HFF-Myc (cell line): ENCODE measurements at places on chromosomes 7 and 10.

GRCh38 chr10:89095701-89096391 is 105.2 kb downstream of the FAS start:
- DNase-seq = no peak

DNA sequence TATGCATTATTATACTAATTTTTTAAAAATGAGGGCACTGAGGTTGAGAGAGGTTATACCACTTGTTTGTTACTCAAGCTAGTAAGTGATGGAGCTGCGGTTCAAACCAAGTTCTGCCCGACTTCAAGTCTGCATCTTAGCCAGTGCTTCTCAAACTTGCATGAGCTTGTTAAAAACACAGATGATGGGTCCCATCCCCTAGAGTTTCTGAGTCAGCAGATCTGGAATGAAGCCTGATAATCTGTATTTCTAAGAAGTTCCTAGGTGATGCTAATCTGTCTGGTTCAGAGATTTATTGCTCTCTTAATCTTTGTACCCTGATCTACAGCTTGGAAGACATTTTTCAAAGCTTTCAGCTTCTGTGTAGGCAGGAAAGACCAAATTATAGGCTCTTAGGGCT is 67.7 kb upstream of the CC2D2B start:
- no peak for DNase-seq

- no peak for DNase-seq
These were observed 22.5 kb downstream of the WDR37 start for GRCh38 chr10:1078668-1079067.

DNA sequence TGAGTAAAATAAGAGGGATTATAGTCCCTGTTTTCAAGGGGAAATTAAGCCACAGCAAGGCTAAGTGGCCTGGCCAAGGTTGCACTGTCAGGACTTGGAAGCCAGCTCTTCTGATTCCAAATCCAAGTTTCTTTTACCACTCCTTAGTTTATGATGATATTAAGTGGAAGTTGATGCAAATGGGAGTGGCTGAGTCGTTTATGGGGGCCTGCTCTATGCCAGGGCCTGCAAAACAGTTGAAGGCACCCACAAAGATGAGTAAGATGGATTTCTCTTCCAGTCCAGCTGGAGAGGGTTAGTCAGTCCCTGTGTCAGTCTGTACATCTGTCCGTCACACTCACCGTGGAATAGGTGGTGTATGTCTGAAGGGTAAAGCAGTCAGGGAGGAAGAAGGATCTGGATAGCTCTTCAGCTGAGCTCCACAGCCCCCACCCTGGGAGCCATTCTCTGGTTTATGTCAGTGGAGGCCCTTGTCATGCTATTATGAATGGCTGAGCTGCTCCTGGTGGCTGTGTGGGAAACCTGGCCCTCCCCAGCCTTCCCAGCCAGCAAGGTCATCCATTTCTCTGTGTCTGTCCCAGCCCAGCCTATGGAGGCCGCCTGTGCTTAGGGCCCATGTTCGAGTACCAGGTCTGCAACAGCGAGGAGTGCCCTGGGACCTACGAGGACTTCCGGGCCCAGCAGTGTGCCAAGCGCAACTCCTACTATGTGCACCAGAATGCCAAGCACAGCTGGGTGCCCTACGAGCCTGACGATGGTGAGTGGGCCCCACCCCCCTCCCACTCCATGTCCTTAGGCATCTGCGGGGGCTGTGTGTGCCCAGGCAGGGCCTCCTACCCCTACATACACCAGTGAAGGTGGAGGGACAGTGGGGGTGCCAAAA is 44.5 kb downstream of the TBATA start:
- DNase-seq = no peak

DNA sequence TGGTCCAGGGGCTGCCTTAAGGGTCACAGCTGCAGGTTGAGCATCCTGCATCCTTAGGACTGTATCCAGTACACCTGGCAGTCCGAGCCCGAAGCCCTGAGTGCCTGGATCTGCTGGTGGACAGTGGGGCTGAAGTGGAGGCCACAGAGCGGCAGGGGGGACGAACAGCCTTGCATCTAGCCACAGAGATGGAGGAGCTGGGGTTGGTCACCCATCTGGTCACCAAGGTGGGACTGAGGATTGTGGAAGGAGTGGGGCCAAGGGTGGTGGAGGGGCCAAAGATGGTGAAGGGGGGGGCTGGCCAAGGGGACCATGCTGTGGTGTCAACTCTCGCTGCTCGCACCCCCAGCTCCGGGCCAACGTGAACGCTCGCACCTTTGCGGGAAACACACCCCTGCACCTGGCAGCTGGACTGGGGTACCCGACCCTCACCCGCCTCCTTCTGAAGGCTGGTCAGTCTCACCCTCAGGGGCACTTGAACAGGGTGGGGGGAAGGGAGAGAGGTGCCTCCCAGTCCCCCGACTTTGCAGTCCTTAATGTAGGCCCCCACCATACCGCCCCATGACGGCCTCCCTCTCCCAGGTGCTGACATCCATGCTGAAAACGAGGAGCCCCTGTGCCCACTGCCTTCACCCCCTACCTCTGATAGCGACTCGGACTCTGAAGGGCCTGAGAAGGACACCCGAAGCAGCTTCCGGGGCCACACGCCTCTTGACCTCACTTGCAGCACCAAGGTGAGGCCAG is 5.3 kb downstream of the NFKB2 start:
- no peak for DNase-seq

- no peak for DNase-seq
These were observed 282.6 kb downstream of the CAMK1D start for GRCh38 chr10:12631787-12632562.

DNA sequence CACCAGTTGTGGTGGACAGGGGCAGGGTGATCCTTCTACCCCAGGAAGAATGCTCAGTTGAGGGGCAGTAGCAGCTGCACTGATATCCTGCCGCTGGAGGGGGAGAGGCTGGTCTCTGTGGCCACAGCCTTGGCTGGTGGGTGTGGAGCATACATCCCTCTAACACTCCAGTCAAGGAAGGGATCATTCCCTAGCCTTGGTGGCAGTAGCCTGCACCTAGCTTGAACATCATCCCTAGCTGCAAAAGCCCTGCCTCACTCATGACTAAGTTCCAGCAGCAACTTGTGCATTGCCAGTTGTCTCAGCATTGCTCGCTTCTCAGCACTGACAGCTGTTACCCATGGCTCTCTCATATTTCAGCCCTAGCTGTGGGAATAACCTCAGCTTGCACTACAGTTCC is 688.9 kb upstream of the POT1 start:
- no peak for DNase-seq

GRCh38 chr7:100711369-100711768 is 5.4 kb downstream of the POP7 start:
- no peak for DNase-seq

- no peak for DNase-seq
These were observed 11.8 kb upstream of the PNLIPRP2 start for GRCh38 chr10:116608686-116609594.

DNA sequence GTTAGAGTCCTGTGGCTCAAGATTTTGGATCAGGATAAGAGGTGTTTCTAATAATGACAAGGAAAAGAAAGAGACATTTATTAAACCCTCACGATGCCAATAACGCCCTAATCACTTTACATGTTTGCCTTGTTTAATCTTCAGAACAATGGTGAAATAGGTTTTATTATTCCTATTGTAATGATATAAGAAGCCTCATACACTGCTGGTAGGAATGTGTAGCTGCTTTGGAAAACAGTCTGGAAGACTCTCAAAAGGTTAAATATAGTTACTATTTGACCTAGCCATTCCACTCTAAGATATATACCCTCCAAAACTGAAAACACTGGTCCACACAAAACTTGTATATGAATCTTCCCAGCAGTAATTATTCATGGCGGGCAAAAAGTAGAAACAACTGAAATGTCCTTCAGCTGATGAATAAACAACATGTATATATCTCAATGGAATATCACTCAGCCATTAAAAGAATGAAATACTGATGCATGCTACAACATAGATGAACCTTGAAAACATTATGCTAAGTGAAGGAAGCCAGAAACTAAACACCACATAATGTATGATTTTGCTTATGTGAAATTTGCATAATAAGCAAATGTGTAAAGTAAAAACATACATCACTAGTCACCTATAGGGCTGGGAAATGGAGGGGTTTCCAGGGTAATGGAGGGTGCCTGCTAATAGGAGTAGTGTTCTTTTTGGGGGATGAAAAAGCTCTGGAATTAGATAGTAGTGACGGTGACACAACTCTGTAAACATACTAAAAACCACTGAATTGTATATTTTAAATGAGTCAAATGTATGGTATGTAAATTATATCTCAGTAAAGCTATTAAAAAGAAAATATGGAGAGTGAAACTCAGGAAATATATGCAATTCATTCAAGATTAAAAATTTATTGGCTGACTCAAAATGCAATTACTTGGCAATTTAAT is 76.9 kb upstream of the ANK3 start:
- no peak for DNase-seq

GRCh38 chr10:125538947-125539731 is 143.8 kb downstream of the TEX36 start:
- DNase-seq = no peak

DNA sequence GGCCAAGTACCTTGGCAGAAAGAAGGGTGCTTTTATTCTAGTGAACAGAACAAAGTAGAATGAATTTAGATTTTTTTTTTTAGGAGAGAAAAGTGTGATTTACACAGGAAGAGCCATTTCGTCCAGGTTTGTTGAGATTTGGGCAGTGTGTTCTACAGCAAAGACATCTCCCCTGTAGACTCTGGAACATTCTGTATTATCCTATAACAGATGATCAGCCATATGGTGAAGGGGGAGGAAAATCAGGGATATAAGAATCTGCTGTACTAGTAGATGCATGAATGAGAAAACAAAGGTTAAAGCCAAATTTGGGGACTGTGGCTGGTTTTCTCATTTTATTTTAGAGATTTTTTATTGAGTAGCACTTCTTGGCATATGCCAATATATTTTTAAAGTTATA is 453.7 kb upstream of the LRRTM3 start:
- no peak for DNase-seq
